Activated CD8-positive, alpha-beta memory T cell treated with anti-CD3 and anti-CD28 coated beads, Interleukin-2, amount 50 U/mL, for 48 hours (primary cell): ENCODE measurements at places on chromosomes 5 and 9.

DNA sequence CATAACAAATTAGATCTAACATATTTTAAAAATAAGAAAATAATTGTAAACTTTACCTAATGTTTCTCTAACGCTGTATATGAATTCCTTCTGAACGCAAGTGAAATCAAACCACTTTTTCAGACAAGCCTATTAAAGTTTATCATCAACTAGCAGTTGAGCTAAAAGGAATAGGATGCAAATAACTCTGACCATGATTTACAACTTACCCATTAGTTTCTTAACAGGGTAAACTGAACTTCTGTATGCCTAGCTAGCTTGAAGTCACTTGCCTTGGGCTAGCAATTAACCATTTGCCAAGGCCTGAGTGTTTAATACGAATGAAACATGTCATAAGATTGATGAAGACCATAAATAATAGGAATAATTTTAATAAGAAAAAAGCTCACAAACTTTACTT, 762.7 kb upstream of the ARRDC3 start:
- DNase-seq: no peak

- no peak for DNase-seq
Measured at GRCh38 chr9:101999441-101999840, 261.0 kb upstream of the GRIN3A start.

DNA sequence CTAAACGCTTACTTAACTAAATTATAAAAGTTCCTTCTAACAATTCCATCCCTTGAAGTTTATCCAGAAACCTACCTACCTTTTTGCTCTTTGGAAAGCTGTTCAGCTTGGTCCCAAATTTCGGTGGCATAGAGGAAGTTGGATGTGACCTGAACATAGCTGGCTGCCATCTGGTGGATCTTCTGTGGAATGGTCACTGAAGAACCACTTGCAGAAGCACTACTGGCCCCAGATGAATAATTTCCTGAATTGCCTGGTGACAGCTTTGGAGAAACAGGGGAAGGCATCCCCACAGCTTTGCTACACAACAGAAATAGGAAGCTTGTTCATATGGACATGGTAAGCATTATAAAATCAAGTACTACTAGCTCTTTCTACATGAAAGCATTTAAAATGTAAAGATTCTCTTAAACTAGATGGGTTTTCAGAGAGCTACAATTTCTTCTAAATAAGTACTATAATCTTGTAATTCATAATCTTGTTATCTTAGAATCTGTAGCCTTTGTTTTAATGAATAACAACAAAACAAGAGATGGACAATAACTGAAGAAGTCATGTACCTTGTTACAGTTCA, 9.9 kb downstream of the LEAP2 start:
- no peak for DNase-seq

DNA sequence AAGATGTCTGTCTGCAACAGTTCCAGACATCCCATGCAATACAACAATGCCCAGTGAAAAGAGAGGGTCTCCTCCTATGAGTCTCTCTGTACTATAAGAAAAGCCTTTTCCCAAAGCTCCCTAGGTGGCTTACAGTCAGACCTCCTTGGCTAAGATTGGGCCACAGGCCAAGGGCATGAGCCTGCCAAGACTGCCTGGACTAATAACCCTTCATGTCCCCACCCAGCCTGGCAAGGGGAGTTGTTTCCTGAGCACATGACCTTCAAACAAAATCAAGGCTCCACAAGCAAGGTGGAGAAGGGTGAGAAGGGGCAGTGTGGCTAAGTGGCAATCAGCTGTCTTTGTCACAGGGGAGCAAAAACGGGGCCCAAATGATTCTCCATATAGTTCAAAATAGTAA, 75.6 kb upstream of the ZSWIM6 start:
- DNase-seq: no peak

GRCh38 chr5:19910136-19910535, 77.9 kb downstream of the CDH18 start:
- no peak for DNase-seq

GRCh38 chr5:31867219-31867618, 228.3 kb downstream of the PDZD2 start:
- no peak for DNase-seq

DNA sequence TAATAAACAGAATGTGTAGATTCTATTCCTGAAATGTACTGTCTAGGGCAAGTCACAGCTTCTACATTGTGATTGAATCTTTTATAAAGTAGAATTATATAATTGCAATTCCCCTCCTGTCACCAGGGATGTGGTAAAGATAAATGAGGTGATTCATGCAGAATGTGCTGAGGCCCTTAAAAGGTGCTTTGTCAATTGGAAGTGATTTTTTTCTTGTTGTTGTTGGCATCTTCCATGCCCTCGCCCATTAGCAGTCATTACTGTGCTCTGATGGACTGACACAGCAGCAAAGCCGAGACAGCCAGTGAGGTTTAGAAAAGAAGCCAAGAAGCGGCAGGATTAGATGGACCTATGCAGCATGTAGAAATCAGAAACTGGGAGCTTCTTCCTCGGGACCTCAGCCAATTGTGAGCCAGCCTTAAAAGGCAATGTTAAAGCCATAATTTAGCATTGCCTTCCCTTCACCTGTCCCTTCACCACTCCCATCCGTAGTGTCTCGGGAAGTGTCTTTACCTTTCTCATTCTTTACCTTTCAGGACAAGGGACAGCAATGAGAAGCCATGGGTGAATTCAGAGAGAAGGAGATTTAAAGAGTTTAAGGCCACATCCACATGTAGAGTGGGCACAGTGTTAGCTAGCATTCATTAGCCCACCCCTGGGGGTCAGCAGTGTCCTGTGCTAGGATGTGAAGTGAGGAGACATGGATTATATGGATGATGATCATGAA, 257.8 kb downstream of the PLK2 start:
- DNase-seq: no peak

- no peak for DNase-seq
Measured at GRCh38 chr5:137481596-137481995, 17.5 kb downstream of the SPOCK1 start.

- DNase-seq: no peak
Measured at GRCh38 chr9:113868501-113868900, 7.6 kb upstream of the ZNF618 start.

DNA sequence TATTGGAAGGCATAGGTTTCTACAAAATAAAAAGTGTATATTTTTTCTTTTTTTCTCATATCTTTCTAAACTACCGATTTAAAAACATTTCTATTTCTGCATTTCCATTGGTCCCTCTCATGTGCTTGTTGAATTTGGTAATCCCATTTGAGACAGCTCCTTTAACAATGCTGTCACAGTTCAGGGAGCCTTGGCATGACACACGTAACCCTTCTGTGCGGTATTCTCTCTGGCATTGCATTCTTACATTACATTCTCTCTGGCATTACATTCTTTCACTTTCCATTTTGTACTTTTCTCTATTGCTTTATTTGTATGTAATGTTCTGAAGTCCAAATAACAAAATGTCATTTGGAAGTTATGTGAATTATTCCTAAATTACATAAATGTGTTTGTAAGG, 150.7 kb upstream of the RASGRF2 start:
- no peak for DNase-seq

DNA sequence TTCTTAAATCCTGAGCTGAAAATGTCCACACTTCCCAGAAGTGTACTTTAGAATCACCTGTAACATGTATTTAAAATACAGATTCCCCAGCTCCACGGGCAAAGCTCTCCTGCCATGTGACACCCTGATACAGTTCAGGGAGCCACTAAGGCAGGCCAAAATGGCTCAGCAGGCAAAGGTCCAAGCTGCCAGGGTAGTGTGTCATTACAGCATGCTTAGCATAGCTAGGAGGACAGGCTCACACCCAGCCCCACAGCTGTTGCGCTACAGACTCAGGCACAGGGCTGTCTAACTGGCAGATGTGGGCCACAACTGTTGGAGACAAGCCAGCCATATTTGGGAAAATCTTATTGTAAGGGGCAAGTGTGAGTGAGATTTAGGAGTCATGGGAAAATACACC, 73.0 kb downstream of the C9orf85 start:
- no peak for DNase-seq

DNA sequence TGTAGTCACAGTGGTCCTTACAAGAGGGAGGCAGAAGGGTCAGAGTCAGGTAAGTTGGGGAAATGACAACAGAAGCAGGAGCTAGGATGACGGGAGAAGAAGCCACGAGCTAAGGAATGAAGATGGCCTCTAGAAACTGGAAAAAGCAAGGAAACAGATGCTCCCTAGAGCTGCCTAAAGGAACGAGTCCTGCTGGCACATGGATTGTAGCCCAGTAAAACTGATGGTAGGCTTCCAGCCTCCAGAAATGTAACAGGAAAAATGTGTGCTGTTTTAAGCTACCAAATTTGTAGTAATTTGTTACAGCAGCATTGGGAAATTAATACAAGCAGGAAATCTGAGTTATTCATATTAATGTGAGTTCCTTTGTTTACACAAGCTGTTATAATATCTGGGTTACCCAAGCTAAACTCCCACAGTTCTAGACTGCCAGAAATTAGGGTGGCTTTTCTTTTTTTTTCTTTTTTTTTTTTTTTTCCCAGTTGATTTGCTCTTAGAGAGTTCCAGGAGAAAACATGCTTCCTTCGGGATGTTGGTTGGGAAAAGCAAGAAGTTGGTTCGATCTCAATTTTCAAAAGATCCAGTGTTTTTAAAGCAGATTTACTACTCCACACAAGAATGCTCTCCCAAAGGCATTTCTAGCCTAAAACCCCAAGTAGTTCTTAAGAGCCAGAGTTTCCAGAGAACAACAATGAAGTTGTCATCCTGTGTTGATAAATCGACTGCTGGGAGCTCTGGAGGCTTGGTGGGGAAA, 400.0 kb upstream of the SLC24A2 start:
- no peak for DNase-seq

- no peak for DNase-seq
Measured at GRCh38 chr5:170523830-170524229, 20.0 kb downstream of the KCNIP1 start.

- no peak for DNase-seq
Measured at GRCh38 chr5:72486371-72486770, 20.8 kb downstream of the ZNF366 start.

DNA sequence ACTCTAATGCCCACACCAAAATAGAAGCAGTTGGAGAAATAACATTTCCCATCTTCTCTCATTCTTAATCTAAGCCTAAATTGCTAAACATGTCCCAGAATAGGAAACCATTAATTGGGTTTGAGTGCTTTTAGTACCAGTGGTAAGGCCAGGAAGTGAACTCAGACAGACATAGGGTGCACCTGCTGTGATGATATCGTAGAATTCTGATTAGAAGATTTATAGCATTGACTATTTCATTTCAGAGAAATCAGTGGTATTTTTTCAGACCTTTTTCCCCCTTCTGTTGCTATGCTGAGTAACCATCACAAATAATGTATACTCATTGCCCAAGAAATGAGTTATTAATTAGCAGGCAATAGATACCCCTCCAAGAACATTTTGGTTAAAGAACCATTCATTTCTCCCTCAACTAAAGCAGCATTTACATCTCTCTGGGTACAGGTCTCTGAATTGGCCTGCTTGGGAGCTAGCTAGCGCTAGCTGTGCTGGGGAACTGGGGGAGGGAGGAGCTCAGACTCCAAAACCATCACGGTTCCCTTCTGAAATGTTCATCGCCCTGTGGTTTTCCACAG, 7.3 kb downstream of the GLRX start:
- DNase-seq: no peak

DNA sequence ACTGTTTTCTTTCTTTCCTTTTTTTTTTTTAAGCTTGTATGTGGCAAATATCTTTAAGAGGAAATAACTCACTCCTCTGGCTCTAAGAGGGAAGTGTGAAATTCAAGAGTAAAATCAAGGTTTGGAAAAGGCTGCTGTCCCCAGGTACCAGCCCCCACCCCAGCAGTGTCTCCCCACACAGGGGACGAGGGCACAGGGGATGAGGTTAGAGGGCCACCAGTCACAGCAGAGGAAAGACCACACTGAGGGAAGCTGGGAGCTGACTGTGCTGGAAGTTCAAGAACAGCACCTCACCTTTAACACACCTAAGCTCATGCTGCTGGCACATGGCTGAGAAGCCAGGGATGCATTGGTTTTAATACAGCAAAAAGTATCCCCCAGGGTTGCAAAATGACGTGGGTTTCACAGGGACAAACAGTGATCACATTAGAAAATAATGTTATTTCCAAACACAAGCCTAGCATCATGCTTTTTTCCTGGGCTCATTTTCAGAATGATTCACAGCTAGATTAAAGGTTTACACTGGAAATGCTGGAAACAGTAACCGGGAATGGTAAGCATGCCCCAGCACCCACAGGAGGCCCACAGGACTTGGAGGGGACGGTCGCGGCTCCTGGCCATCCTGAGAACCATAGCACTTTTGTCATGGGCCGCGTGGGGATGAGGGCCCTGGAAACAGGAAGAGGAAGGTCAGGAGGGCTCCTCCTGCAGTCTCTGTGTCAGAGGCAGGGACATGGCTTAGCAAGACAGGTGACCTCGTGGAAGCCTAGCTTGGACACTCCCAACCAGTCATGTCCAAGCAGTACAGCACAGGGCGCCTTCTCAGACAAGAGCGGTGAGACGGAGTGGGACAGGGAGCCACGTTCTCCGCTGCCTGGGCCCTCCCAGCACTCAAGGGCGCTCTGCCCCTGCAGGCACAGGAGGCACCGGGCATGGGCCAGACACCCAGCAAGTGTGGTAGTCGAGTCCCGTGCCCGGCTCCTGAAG, 6.9 kb downstream of the LPCAT1 start:
- DNase-seq: peak; percentile 48

DNA sequence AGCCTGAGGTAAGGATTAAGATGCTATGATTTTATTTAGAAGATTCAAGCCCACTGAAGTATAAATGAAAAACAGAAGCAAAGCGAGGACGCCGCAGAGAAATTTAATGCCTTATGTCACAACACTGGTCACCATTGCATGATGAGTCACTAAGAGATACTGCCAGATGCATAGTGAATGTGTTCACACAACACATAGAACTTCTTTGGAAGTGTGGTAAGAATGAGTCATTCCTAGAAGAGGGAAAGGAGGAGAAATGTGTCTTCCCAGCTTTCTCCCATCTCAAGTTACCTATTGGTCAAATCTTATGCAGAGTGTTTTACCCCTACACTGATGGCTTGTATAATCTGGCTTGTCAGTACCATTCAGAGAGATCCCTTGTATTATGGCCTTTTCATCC, 465.3 kb upstream of the ARRDC3 start:
- no peak for DNase-seq

- DNase-seq: no peak
Measured at GRCh38 chr5:132392978-132393825, 23.7 kb downstream of the SLC22A5 start.

GRCh38 chr5:30838936-30839496, 354.5 kb upstream of the CDH6 start:
- no peak for DNase-seq

DNA sequence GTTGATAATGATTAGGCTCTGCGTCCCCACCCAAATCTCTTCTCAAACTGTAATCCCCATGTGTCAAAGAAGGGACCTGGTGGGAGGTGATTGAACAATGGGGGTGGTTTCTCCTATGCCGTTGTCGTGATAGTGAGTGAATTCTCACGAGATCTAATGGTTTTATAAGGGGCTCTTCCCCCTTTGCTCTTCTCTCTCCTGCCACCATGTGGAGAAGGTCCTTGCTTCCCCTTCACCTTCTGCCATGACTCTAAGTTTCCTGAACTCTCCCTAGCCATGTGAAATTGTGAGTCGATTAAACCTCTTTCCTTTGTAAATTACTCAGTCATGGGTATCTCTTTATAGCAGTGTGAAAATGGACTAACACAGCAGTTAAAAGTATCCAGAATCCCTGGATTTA, 715.2 kb upstream of the DMAC1 start:
- DNase-seq: no peak
